Cerebellum (tissue), 4 donors: ENCODE measurements at places on chromosomes 3 and 15.
A peak's percentile ranks its signal among the peaks of the same experiment; 100 is the strongest.

- no peak for DNase-seq
These were observed 77.2 kb downstream of the KBTBD8 start for GRCh38 chr3:67075295-67075694.

- DNase-seq = no peak
These were observed 9.9 kb downstream of the SPCS1 start for GRCh38 chr3:52715714-52716305.

DNA sequence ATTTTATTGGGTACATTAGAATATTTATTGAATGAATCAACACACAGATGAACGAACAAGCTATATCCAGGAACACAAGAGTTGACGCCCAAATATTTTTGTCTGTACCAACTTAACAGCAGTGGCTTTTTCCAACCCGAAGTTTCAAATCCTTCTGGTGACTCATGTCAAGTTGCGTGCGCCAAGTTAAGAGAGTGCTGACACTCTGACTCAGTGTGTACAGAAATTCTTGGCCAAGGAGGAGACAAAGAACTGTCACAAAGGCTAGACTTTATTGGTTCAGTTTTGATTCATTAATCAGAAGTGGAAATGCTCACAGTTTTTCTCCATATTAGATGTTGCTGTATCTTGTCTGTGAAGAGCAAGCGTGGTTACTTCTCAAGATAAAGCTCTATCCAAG, 59.6 kb upstream of the TSC22D2 start:
- no peak for DNase-seq

GRCh38 chr3:32607522-32607921, 36.9 kb upstream of the DYNC1LI1 start:
- DNase-seq = no peak

DNA sequence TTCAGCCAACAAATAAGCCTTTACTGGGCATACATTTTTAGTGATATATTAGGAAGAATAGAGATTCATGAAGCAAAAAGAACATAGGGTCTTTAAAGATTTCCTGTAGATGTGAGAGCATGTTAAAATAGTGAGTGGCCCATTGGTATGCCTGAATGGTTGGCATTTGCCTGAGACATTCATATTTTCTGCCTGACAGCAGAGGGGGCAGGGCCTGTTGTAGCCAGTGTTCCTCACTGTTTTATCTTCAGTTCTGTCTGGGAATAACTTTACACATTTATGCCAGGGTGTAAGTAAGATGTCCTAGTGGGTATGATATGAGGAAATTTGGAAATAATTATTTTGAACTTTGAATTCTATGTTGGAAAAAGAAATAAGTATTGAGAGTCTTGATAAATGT, 704.7 kb upstream of the ARPP21 start:
- no peak for DNase-seq

- no peak for DNase-seq
These were observed 41.3 kb downstream of the CDAN1 start for GRCh38 chr15:42695527-42696071.

GRCh38 chr3:27616031-27616430, 106.1 kb downstream of the EOMES start:
- no peak for DNase-seq

DNA sequence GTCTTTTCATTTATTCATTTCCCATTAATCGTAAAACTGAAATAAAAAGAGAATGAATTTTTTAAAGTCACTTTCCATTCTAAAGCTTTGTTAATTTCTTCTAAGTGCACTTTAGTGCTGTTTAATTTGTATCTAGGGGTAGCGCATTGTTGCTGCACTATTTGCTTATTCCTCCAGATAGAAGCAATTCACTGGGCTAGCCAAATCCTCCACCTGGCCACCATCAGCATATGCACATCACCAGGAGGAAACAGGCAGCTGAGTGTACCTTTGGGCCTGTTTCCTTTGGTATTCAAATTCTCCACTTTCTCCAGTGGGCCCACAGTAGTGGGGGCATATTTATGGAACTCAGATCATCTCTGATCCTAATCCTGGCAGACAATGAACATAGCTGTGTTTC, 29.8 kb upstream of the CPB1 start:
- DNase-seq = no peak

- DNase-seq = no peak
These were observed 51.0 kb upstream of the PLXND1 start for GRCh38 chr3:129657261-129658046.

- DNase-seq = no peak
These were observed 483.4 kb downstream of the FOXP1 start for GRCh38 chr3:71099997-71100719.

- DNase-seq = no peak
These were observed 146.3 kb downstream of the TMCO5A start for GRCh38 chr15:38080651-38081275.

- DNase-seq = no peak
These were observed 399.1 kb downstream of the SI start for GRCh38 chr3:164679245-164679644.

- no peak for DNase-seq
These were observed 10.3 kb upstream of the DNAJC13 start for GRCh38 chr3:132407025-132407424.

- no peak for DNase-seq
These were observed 115.8 kb upstream of the FLNB start for GRCh38 chr3:57892423-57892822.

DNA sequence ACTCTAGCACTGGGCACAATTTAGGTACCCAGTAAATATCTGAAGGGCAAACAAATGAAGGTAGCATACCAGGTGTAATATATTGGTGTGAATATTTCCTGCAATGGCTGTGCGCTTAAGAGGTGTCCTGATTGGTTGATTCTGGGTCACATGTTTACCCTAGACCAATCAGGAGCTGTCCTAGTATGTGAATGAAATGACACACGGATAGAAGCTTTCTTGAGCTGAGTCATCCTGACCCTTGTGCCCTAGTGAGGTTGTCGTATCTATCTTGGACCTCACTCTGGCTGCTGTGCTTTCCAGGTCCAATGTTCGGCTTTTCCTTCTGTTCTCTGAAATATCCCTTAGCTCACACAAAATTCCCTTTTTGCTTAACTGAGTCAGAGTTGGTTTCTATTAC, 58.1 kb upstream of the FOXP1 start:
- DNase-seq = no peak

- no peak for DNase-seq
These were observed 35.8 kb upstream of the ATP13A3 start for GRCh38 chr3:194522579-194523046.

GRCh38 chr15:44438402-44438801, 11.0 kb downstream of the CTDSPL2 start:
- DNase-seq = no peak

DNA sequence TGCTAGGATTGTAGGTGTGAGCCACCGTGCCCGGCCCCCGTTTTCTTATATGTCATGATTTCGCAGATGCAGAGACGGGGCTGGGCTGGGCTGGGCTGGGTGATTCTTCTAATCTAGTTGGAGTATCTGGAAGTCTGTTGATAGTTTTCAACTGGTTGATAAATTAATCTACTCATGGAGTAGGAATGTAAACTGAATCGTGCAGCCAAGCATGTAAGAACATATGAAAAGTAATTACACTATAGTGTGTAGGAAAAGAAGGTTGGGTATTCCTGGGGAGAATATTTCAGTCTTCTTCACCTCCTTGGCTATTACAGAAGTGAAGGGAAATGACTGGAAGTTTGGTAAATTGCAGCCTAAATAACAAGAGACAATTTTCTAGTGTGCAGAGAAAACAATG, 82.6 kb upstream of the MAGI1 start:
- DNase-seq = no peak

- no peak for DNase-seq
These were observed 6.6 kb downstream of the MYZAP start for GRCh38 chr15:57598346-57598745.

GRCh38 chr3:108092501-108092900, 1.7 kb upstream of the CD47 start:
- no peak for DNase-seq

DNA sequence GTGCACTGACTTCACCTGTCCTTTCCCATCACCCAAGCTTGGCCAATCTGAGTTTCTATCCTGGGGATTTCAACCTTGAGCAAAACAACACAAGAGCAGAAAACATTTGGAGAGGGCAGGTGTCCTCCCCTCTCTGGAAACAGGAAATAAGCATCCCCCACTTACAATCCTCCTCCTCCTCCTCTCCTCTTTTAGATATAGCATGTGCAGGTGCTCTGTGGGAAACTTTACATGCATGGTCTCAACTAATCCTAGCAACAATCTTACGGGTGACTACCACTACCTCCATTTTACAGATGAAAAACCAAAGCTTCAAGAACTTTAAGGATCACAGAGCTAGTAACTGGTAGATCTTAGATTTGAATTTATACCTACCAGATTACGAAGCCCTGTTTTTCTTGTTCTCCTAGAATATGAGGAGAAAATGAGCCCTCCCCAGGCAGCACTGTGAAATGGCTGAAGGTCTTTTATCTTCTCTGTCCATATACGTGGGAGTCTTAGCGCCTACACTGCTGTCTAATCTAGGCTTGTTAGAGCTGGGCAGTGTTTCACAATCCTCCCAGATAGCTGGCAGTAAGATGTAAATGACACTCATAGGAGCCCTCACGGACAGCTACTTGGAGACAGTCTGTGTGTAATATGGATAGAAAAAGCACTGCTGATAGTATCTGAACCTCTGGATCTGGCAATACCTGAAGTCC, 301.2 kb upstream of the PROK2 start:
- DNase-seq = no peak

- DNase-seq = no peak
These were observed 321.2 kb downstream of the ZNF621 start for GRCh38 chr3:40845916-40846315.

DNA sequence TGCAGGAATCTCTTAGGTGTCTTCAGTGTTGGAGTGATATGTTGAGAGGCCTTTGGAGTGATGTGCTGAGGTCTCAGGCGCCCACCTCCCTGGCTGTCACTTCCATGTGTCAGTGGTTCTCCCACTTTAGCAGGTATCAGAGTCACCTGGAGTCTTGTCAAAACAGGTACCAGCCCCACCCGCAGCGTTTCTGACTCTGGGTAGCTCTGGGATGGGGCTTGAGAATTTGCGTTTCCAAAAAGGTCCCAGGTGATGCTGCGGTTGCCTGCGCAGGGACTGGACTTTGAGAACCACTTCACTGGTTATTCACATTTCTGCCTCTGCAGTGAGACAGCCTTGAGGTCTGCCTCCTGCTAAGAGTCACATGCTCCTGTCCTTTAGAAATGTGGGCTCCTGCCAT, 15.5 kb downstream of the UMPS start:
- DNase-seq = no peak

GRCh38 chr3:81005992-81006391, 755.5 kb downstream of the GBE1 start:
- no peak for DNase-seq

GRCh38 chr15:74438721-74439316, 5.1 kb upstream of the SEMA7A start:
- peak; percentile 87 for DNase-seq

DNA sequence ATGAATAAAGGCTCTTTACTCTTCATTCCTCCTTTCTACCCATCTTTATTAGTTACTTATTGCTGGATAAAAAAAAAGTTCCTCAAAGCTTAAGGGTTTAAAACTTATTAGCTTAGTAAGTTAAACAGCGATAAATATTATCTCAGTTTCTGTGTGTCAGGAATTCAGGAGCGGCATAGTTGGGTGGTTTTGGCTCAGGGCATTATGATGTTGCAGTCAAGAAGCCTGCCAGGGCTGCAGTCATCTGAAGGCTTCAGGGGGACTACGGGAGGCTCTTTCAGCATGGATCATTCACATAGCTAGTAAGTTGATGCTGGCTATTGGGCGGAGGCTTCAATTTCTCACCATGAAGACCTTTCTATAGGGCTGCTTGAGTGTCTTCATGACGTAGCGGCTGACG, 1.9 kb upstream of the DLG1 start:
- no peak for DNase-seq

- no peak for DNase-seq
These were observed 1070.4 kb downstream of the ROBO1 start for GRCh38 chr3:78697426-78697825.

DNA sequence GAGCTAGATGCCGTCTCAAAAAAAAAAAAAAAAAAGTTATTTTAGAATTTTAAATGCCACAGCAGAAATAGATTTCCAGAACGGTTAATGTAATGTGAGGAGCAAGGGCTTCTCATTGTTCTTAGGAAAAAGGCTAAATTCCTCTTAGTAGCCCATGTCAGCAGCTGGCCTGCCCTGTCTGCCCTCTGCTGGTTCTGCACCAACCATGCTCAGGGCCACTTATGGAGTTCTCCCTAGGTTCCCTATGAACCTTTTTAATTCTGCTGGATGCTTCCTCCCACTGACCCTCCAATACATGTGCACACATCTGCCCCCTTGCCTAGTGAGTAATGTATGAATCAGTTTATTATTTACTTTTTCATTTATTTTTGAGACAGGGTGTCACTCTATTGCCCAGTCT, 32.2 kb upstream of the DPPA4 start:
- DNase-seq = no peak
